ENCODE measurements at places on chromosomes 7 and 10. TPM values are rescaled to one million over a fixed set of nuclear protein-coding genes. Genes with fewer than 3 reads are reported as not detected.

Gene CDC14C
- not detected for total RNA-seq

Gene GIMAP1
- not detected for total RNA-seq

DNA sequence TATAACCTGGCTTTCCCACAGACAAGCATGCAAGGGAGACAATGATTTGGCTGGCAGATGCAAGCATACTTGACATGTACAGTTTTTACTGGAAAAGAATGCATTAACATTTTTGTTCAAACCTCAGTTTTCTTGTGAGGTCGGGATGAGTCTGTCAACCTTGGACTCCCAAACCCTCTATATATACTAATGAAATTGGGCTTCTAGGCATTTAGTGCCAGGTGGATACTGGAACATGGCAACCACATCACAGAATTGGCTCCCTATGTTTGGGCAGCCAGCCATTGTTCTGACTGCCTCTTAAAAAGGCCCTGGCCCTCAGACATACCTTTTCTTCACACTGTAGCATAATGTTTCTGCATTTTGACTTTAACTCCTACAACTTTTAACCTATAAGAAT, 39.1 kb downstream of the CDK6 start:
- peak; percentile 48 for DNase-seq

DNA sequence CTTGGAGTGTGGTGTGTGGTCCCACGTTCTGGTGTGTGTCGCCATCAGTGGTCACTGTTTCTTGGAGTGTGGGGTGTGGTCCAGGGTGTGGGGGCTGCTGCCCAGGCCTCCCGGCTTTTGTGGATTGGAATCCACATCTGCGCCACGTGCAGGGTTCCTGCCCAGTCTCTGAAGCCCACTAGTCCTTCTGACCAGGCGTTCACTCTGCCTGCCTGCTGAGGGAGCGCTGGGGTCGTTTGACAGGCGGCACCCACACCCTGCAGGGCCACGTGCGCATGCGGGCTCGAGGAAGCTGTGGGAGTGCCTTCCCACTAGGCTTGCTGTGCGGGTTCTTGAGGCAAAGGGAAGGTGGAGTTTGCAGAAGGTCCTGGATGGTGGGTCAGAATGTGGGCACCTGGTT, 51.4 kb downstream of the INPP5A start:
- DNase-seq: no peak
